HCT116 (cell line): ENCODE measurements at places on chromosomes 1 and 21. TPM values are rescaled to one million over a fixed set of nuclear protein-coding genes. Genes with fewer than 3 reads are reported as not detected.

DNA sequence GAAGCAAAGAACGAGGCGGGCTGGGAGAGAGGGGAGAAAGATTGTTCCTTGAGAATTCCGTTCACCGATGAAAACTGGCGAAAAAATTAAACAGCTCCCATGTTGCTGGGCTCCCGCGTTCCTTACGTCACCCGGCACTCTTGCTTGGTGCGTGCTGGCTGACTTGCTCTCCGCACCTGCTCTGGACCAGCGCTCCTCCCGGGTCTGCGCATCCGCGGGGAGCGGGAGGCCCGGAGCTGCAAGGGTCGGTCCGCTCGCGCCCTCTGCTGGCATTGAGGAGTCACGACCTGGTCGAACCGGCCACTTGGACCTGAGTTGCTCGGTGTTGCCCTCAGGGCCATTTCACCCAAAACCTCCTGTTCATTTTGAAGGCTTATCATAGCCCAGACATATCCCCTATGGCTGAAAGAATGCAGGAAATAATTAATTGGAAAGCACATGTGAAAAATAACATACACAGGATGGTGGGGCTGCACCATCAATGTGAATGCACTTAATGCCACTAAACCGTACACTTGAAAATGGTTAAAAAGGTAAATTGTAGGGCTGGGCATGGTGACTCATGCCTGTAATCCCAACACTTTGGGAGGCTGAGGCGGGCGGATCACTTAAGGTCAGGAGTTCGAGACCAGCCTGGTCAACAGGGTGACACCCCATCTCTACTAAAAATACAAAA, 98.9 kb upstream of the BACE2 start:
- DNase-seq: peak; percentile 23

- no peak for DNase-seq
Measured at GRCh38 chr21:17461582-17461981, 51.3 kb upstream of the CXADR start.

DNA sequence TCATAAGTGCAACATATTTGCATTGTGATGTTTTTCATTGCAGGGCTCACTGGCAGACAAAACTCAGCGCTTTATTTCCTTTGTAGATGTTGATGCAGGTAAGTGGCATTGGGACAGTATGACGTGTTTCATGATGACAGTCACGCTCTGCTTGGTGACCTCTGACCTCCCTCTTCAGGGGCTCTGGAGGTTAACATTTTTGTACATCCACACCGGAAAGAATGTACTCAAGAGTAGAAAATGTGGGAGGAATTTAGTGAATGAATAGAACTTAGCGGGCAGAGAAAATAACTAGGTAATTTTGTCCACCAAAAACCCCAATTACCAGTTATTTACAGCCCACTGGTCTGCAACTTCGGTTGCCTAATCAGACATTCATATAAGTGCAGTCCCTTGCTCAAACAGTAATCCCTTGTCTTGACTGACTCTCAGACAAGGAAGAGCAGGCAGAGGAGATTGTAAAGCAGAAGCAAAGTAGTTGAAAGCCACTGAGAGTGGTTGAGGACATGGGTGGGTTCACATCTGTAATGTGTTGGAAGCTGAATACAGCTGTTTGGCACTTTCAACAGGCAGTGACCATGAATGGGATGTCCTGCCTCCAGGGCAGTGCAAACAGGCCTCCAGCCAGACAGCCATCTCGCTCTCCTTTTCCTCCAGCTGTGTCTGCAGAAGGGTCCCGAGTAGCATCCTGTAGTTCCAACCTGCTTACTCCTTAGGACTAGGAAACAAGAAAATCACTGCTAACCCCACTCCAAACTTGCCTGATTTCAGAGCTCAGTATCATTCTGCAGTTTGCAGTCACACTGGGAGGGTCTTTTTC, 188.9 kb downstream of the NRIP1 start:
- DNase-seq: no peak

- no peak for DNase-seq
Measured at GRCh38 chr1:49187056-49187455, 410.4 kb upstream of the BEND5 start.

GRCh38 chr1:201783572-201783971, 45.4 kb upstream of the IPO9 start:
- DNase-seq: no peak

GRCh38 chr1:164660775-164661174, 101.8 kb downstream of the PBX1 start:
- DNase-seq: no peak

DNA sequence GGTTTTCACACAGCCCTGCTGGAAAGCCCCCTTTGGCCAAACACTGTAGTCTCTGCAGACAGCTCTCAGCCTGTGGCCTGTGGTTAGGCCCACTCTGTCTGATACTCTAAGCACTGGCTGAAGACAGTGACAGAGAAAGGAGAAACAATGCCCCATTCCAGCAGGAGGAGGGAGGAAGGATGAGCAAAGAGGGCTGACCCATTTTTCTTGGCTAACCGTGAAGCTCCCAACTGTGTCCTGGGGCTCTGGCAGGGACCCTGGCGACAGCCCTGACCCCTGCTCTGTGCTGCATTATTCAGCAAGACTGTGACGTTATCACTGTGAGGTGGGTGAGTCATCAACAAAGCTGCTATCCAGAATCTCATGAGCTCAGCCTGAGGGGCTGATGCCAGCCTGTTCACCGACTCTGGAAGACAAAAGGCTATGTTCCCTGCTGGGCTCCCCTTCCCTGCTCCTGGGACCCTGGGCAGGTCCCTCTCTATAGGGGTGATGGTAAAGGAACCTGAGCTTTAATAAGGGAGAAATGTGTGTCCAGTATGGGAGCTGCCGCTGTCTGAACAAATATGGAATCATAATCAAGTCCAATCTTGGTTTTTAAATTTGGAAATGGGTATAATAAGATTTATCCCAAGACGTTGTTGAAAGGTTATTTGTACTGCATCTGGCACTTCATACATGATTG, 107.0 kb downstream of the RHOU start:
- DNase-seq: peak; percentile 42

Gene CNKSR1
- total RNA-seq: 26.6 TPM

DNA sequence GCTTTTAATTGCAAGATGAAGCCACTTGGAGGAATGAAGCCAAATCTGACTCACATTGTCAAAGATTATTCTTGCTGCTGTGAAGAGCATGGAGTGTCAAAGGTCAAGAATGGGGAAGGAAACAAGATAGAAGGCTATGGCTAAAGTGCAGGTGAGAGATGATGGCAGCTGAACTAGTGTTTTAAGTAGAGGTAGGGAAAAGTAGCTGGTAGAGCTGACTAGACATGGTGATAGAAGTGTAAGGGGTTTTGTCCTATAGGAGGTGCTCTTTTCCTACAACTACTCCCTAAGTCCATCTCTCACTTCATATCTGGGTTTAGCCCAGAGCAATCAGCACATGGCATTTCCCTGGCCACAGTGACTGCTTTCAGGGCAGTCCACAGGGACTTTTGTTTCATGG, 11.8 kb downstream of the UBE2T start:
- DNase-seq: no peak

GRCh38 chr1:50453266-50453665, 30.0 kb upstream of the DMRTA2 start:
- DNase-seq: no peak

DNA sequence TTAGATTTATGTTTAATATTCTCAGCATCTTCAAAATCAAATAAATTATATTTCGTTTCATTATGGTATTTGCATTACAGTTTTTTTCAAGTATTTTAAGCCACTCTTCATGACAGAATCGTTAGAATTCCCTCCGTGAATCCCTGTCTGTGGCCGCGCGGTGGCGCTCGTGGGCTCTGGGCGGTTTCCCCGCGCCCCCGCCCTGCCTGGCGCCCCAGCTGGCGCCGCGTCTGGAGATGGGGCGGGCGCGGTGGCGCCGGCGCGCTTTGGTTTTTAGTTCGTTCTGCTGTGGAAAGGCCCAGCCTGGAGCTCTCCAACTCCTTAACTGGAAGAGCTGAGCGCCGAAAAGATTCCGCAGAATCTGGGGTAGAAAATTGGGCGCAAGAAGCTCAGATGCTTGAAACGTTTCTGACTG, 25.7 kb downstream of the PRMT2 start:
- no peak for DNase-seq

Gene PPIAL4G
- total RNA-seq: not detected

Gene F5
- 0.37 TPM for total RNA-seq

Gene ERICH3
- not detected for total RNA-seq

- DNase-seq: no peak
Measured at GRCh38 chr1:111696330-111696729, 42.9 kb downstream of the INKA2 start.

DNA sequence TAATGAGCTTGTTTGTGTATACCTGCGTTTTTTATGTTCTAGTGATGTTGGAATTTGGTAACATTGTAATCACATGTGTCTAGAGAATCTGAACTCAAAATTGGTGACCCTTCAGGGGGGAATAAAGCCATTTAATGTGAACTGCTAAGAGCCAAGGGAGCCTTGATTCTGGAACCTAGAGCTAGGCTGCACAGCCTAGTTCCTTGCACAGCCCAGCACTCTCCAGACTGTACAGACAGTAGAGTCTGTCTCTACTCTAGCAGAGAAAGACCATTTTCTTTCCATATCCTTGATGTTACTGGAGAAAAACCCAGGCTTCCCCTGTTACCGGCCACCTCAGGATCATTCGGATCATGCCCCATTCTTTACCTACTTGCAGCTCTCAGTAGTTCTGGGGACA, 8.6 kb downstream of the ARV1 start:
- DNase-seq: no peak

GRCh38 chr1:19476450-19477190, 8.7 kb downstream of the CAPZB start:
- DNase-seq: no peak

DNA sequence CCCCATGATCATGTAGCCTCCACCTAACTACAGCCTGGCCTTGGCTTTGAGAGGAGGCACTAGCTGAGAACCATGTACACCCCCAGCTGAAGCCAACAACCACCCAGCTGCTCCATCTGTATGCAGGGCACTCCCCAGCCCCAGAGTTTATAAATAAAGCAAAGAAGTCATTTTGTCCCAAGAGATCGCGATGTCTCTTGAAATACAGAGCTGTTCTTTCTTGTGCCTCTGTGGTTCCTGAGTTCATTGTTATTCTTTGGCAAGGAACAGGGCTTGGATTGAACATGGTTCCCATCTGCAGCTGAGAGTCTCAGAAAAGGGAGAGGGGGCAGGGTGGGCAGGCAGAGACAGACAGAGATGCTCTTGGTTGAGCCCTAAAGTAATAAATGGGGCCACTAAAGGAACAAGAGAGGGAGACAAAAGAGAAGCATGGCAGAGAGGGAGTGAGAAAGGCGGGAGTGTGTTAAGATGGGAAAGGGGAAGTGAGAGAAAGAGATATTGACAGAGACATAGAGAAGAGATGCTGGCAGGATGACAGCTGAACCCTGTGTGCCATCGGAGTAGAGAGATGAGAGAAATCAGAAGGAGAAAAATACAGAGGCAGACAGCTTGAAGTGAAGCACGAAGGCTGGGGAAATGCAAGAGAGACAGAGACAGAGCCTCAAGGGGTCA, 63.3 kb downstream of the TNR start:
- DNase-seq: no peak

- DNase-seq: no peak
Measured at GRCh38 chr1:50450861-50451653, 27.8 kb upstream of the DMRTA2 start.

Gene FAM229A
- 16.1 TPM for total RNA-seq

GRCh38 chr1:83889707-83890106, 109.2 kb downstream of the TTLL7 start:
- no peak for DNase-seq

DNA sequence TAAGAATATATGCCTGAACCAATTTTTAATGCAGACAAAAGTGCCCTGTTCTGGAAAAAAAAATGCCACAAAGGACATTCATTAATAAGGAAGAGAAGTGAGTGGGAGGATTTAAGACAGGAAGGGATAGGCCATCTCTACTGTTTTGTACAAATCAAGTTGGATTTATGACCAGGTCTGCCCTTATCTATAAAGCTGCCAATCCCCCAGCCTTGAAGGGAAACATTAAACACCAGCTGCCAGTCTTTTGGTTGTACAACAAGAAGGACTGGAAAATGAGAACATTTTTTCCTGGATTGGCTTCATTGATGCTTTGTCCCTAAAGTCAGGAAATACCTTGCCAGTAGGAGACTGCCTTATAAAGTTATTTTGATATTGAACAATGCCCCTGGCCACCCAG, 444.0 kb downstream of the NPHP4 start:
- DNase-seq: no peak

GRCh38 chr1:76219366-76219818, 144.8 kb downstream of the ST6GALNAC3 start:
- no peak for DNase-seq

DNA sequence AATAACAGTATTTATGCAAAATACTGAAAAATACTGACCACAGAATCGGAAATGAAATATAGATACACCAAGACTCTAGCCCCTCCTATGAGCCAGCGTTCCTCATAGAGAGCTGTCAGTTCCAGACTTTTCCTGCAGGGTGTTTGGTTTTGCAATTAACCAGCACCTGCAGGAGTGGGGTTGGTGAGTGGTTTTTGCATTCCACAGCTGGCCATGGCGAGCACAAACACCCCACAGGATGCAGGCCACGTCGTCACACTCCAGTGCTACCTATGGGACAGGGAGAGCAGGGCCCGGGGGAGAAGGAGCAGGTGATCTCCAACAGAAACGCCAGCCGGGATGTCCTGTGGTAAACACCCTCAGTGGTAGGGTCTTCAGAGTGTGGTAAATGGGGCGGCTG, 94.1 kb downstream of the ERG start:
- no peak for DNase-seq

- no peak for DNase-seq
Measured at GRCh38 chr1:210321552-210321951, 7.2 kb upstream of the HHAT start.

- DNase-seq: no peak
Measured at GRCh38 chr1:71916894-71917293, 365.4 kb downstream of the NEGR1 start.

Gene CFHR5
- not detected for total RNA-seq

GRCh38 chr1:234724516-234725176, 114.7 kb upstream of the IRF2BP2 start:
- DNase-seq: peak; percentile 12

Gene NIT1
- 65.9 TPM for total RNA-seq

DNA sequence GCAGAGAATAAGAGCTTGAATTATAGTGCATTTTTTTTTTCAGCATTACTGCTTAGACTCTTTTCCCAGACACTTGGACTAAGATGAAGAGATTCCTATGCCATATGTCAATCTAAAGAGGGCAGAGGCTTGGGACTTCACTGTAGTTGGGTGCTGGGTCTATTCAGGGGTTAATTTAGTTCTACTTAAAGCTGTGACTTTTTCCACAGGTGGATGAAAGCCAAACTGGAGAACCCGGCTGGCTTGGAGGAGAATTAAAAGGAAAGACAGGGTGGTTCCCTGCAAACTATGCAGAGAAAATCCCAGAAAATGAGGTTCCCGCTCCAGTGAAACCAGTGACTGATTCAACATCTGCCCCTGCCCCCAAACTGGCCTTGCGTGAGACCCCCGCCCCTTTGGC, 104.8 kb downstream of the ATP5PO start:
- DNase-seq: no peak
